AG08396 (cell line): ENCODE measurements at places on chromosomes 5 and 9.

DNA sequence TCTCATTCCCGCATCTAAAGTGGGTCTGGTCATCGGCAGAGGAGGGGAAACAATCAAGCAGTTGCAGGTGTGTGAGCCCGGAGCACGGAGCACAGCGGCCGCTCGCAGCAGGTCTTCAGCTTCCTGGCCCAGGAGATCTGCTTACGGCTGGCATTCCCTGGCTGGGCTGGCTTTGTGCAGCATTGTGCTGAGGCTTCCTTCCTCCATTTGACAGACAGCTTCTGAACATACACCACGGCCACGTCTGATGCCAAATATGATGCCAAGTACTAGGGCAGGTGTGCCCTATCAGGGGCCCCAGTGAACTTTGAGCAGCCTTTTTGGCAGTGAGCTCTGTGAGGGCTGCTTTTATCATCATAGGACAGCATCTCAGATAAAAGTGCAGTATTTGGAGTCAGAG lies 37.1 kb downstream of the FUBP3 start:
- DNase-seq = no peak

DNA sequence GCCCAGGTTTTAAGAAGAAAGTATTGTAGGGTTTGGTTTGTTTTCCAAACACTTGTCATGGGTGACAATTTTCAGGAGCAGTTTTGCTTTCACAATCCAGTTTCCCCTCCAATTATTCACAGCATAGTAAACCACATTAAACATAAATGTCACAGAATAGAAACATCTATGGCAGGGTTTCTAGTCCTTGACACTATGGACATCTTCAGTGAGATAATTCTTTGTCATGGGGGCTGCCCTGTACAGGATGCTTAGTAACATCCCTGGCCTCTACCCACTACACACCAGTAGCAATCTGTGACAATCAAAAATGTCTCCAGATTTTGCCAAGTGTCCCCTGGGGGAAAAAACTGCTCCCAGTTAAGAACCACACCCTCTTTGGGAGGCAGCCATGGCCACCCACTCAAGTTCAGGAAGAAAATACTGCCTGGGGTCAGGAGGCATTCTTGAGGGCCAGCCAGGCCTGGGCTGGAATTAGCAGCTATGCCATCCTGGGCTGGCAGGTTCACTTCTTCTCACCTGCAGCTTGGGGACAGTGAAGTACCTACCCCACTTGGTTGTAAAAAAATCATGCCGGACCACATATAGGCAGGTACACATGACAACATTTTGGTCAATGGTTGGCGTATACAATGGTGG lies 116.3 kb downstream of the HSD17B3 start:
- DNase-seq = no peak

DNA sequence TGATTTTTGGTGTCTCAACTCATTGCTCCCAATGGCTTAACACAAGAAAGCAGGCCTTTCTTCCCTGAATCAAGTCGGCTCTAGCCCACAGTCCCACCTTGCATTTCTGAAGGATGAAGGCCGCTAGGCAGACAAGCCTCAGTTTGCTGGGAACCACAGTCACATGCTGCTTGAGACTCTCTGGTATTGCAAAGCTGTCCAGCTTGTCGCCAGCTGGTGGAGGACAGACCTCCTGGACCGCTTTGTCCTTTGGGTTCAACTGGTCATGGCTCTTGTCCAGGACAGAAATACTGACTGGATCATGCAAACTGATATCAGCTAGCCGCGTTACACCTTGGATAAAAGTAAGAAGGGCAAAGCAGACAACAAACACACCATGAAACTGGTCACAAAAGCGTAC lies 23.1 kb downstream of the DDX31 start:
- no peak for DNase-seq

DNA sequence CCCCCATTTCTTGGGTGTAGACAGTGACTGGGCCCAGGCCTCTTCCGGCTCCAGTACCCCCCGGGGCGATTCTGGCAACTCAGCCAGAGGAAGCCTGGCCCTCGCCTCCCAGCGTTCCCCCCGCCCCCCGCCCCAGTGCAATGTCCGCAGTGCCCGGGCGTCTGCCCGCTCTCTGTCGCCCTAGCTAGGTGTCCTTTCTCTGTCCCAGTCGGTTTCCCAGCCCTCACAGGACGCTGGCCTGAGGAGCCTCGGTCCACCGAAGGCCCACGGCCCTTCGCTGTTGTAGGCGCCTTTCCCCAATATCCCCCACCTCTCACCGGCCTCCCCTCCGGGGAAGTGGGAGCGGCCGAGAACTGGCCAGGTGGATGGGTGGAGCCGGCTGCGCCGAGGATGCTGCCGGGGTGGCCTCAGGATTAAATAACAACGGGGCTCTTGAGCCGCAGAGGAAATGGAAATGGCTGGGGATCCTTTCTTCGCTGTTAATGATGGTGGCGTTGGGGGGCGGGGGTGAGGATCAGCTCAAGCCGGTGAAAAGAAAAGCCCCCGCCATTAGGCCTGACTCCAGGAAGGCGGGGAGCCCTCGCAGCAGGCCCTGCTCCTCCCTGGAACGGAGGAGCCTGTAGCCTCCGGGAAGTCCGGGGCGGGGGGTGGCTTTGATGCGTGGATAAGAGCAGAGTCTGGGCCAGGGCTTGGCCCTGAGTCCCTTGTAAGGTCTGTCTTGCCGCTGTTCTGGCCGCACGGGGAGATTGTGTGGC lies 1.1 kb upstream of the SPRY4 start:
- DNase-seq = peak; percentile 76

DNA sequence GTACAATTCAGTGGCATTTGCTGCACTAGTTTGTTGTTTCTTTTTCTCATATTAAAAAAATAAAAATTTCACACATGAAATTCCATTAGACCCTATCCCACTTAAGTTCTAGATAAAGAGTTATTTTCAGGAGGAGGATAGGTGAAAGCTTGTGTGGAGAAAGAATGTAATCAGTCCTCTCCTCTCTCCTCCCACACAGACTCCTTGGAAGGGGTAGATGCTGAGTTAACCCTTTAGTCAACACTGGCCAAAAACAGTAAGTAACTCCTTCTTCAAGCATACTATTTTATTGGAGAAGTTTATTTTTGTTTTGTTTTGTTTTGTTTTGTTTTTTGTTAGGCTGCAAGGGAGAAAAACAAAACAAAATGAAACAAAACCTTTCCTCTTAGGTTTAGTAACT lies 30.6 kb upstream of the LMNB1 start:
- no peak for DNase-seq

DNA sequence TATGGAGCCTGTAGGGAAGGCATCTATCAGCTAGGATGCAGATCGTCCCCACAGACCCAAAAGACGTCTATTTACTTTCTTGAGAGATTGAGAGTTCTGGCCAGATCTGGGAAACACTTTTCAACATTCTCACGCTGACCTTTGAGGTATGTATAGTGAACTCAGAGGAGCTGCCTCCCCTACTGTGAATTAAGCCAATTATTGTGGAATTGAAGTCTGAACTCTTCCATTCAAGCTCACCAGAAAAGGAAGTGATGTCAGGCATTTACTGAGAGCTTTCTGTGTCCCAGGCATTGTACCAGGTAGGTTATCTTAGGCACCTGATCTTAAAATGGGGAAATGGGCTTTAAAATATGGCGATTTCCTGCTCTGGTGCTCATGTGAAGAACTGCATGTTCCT lies 136.5 kb downstream of the SV2C start:
- DNase-seq = no peak

DNA sequence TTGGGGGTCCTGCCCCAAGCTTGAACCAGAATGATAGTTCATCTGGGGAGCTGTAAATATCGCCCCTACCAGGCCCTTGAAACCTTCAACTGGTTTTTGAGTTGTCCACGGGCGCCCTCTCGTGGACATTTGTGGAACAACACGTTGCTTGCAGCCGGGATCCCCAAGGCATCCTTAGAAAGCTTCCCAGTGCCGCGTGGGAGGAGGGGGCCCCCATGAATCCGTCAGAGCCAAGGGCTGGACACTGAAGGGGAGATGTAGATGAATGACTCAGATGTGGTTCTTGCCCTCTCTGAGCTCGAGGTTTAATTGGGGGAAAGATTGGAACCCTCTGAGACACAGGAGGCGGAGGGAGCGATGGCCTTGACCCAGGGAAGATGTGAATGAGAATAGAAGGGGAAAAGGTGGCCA lies 31.8 kb upstream of the ORM1 start:
- peak; percentile 72 for DNase-seq

DNA sequence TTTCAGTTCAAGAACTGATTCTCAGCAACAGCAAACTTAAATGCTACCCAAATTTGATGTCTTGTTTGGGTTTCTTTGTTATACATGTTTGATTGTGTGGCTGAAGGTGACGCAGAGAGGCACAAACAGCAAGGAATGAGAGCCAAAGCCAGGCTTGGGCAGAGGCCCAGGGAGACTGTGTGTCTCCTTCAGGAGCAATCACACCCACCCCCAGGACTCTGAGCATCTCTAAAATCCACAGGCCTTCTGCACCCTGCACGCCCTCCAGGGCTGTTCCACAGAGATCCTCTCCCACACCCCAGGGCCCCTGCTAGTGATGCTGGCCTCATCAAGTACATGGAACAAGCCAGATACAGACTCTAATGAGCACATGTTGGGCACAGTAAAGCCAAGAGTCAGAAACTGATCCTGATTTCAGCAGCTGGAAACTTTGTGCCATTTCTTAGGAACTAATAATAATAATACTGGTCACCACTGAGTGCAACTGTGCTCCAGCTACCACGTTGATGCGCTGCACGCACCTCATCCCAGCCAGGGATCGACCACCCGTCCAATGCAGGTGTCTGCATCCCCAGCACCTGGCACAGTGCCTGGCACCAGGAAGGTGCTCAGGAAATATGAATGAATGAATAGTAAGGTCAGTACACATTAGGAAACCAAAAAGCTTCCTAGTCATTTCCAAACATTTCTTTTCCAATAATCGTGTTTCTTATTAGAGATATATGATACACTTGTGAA lies 54.6 kb upstream of the TCF7 start:
- no peak for DNase-seq

DNA sequence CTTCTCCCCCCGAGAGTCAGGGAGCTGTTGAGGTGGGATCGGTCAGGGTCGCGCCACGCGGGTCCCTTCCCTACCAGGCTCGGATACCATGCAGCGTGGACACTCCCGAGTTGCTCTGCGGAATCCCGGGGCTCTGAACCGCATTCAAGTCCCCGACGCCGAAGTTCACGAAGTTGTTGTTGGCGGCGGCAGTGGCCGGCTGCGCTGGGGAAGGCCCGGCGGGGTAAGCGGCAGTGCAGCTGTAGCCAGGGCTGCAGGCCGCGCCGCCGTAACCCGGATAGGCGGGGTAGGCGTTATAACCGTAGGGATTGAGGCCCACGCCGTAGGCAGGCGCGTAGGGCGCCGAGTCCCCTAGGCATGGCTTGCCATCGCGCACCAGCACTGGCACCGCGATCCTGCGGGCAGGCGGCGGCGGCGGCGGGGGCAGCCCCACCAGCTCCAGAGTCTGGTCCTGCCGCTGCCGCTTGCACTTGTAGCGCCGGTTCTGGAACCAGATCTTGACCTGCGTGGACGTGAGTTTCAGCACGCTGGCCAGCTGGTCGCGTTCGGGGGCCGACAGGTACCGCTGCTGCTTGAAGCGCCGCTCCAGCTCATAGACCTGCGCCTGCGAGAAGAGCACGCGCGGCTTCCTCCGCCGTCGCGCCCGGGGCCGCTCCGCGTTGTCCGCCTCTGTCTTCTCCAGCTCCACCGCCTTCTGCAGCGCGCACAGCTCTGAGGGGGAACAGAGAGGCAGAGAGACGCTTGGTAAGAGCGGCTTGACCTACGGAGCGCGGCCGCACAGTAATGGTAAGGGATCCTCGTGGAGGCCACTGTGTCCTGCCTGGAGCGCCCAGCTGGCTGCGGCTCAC lies 2.3 kb downstream of the NKX2-5 start:
- no peak for DNase-seq

DNA sequence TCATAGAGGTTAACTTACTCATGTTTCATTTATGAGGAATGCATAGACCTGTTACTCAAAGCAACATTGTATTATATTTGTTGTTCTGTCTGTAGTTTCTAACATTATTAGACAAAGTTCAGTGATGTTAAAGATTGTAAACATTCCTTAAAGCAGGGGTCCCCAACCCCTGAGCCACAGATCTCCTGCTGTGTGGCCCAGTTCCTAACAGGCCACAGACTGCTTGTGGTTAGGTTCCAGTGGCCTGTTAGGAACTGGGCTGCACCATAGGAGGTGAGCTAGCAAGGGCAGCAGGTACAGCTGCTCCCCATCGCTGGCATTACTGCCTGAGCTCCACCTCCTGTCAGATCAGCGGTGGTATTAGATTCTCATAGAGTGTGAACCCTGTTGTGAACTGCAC lies 181.1 kb downstream of the KDM4C start:
- DNase-seq = no peak
